Stimulated activated CD4-positive, alpha-beta T cell treated with anti-CD3 and anti-CD28 coated beads, Interleukin-1b, Interleukin-23, amount 100 ng/mL, for 24 hours (primary cell): ENCODE measurements at places on chromosomes 11 and 22.

DNA sequence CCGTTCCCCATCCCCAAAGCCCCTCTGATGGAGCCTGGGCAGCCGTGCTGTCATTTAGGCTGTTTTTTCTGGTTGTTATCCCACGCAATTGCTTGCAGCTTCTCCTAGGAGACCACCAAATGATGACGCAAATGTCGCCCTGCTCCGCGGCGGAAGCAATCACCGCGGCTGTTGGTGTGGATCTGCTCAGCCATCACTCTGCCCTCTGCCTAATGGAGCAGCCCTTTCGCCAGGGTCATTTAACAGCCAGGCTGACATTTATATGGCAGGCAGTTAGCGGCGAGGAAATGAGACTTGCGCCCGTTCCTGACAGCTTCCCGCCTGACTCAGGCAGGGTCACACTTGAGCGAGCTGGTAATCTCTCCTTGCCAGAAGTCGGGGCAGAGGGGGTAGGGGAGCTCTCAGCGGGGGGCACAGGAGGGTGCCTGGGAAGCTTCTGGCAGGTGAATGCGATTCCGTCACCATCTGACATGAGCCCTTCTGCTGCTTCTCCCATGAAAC is 97.9 kb upstream of the RTL6 start:
- DNase-seq, result no peak

- no peak for DNase-seq
These were observed 42.1 kb upstream of the MMP7 start for GRCh38 chr11:102572554-102573220.

DNA sequence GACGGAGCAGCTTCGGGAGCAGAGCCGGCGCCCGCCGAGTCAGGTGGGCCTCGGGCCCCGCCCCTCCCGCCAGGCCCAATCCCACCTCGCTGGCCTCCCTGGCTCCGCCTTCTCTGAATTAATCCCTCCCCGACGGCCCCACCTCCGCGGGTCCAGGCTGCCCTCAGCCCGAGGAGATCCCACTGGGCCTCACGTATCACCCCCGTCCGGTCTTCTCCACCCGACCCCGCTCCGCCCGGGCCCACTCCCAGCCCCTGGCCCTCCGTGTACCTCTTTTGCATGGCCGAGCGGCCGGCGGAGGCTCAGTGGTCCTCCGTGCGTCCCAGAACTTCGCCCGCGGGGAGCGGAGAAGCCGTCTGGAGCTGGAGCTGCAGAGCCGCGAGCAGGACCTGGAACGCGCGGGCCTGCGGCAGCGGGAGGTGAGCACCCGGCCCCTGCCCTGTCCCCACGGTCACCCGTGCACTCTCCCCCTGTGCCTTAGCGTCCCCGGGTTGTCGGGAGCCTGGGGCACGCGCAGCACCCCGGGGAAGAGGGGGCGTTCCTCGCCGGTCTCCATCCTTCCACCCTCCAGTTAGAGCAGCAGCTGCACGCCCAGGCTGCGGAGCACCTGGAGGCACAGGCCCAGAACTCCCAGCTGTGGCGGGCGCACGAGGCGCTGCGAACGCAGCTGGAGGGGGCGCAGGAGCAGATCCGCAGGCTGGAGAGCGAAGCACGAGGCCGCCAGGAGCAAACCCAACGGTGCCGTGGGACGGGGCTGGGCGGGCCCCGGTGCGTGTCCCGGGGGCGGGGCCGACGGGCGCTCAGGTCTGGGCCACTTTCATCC is 2.2 kb upstream of the CD151 start:
- no peak for DNase-seq

DNA sequence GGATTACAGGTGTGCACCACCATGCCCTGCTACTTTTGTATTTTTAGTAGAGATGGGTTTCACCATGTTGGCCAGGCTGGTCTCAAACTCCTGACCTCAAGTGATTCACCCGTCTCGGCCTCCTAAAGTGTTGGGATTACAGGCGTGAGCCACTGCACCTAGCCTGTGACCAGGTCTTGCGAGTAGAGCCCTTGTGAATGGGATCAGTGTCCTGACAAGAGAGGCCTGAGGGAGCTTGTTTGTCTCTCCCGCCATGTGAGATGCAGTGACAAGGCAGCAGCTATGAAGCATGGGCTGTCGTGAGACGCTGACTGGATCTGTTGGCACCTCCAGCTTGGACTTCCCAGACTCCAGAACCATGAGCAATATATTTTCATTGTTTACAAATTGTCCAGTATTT is 69.3 kb downstream of the LRRC32 start:
- DNase-seq, result no peak

DNA sequence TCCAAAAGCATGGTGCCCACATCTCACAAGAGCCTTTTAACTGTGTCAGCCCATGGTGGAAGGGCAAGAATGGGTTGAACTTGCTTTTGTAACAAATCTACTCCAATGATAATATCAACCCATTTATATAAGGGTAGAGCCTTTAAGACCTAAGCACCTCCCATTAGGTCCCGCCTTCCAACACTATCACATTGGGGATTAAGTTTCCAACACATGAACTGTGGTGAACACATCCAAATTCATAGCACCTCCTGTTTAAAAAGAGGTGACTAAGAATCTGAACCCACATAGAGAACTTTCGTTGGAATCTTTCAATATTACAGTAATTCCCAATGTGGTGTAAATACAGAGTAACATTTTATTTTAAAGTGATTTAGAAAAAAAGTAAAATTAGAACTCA is 9.2 kb upstream of the CNTF start:
- no peak for DNase-seq

GRCh38 chr22:49544286-49544685 is 283.4 kb downstream of the BRD1 start:
- DNase-seq, result no peak

- no peak for DNase-seq
These were observed 5.9 kb upstream of the TRMU start for GRCh38 chr22:46329616-46330015.
